ENCODE measurements at places on chromosomes 5 and 9.

GRCh38 chr9:135928074-135928730 lies 20.9 kb upstream of the CAMSAP1 start:
- no peak for DNase-seq

DNA sequence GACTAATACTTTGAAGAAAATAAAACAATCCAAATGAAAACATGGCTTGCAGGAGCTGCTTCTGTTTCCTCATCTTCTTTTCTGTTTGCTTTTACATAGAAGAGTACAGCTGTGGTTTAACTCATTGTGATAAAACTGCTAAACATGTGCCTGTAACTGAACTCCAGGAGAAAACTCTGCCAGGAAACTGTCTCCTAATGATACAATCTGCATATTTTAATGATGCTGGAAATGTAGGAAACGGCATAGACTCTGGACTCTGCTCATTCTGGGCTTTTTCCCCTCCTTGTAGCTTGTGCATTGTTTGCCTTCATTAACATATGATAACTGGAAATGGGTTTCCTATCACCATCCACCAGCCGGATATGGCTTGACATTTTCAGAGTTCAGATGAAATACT lies 813.3 kb upstream of the WWC1 start:
- no peak for DNase-seq

DNA sequence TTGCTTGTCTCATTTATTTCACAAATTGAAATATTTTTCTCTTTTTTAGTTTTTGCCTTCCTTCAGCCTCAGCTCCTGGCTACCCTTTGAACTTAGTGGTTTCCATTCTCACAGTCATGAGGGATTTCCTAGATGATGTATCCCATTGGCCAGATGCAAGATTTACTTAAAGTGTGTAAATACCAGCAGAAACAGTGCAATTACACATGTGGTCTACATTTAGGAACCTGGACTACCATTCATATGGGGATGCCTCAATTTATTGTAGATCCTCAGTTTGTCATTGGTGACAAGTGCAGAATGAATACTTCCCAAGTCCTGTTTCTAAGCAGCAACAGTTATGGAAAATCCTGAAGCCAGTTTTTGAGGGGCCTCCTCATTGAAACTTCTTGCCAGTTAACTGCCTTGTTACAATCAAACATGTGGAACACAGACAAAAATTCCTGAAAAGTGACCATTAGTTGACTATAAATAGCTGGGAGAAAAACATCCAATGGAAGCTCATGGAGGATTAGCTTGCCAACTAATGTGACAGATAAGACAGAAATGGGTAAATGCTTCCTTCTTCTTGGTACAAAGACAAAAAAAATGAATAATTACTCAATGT lies 113.6 kb upstream of the FER start:
- DNase-seq = no peak

DNA sequence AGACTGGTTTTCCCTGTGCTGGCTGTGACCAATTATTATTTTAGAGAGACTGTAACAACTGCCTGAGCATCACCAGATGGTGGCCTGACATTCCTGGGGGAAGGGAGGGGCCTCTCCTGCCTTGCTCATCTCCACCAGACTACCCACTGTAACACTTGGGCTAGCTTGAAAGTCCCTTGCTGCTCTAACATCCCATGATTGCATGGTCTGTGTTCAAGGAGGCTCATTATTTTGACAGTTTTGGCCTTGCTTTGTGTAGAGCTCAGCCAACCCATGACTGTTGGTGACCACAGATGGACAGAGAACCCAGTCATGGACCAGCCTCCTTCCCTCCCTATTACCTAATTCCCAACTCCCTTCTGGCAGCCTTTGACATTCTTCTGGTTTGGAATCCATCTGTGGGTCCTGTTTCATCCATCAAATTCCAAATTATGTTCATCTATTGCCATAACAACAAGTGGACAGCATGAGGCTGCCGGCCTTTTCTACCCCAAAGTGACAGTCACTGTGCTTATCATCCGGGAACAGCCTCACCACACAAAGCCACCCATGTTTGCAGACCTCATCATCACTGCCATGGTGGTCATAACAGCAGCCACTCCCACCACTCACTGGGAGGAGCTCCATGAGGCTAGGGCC lies 49.0 kb upstream of the ICE1 start:
- no peak for DNase-seq

DNA sequence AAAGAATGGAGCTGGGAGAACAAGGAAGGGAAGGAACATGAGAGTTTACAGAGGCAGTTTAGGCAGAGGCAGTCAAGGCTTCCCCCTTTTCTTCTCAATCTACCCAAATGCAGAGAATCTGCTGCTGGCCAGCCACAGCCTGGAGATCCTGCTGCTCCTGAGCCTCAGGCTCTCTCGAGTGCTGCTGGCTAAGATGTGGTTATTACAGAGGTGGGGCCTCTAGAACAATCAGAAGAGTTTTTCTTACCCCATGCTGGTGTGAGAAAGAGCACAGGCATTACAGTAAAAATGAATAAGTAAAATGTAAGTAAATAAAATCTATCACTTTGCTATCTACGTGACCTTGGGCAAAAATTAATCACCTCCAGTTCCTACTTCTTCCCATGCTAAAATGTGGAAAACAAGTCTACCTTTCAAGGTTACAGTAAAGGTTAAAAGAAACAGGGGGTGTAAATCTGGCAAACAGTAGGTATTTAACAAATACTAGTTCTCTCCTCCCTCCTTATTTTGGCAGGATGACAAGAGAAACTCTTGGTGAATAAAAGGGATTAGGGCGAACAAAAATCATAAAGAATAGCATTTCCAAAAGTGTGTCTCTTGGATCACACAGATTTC lies 31.1 kb downstream of the FBXW11 start:
- DNase-seq = no peak

GRCh38 chr5:34053133-34053532 lies 10.1 kb upstream of the C1QTNF3 start:
- DNase-seq = peak; percentile 70

DNA sequence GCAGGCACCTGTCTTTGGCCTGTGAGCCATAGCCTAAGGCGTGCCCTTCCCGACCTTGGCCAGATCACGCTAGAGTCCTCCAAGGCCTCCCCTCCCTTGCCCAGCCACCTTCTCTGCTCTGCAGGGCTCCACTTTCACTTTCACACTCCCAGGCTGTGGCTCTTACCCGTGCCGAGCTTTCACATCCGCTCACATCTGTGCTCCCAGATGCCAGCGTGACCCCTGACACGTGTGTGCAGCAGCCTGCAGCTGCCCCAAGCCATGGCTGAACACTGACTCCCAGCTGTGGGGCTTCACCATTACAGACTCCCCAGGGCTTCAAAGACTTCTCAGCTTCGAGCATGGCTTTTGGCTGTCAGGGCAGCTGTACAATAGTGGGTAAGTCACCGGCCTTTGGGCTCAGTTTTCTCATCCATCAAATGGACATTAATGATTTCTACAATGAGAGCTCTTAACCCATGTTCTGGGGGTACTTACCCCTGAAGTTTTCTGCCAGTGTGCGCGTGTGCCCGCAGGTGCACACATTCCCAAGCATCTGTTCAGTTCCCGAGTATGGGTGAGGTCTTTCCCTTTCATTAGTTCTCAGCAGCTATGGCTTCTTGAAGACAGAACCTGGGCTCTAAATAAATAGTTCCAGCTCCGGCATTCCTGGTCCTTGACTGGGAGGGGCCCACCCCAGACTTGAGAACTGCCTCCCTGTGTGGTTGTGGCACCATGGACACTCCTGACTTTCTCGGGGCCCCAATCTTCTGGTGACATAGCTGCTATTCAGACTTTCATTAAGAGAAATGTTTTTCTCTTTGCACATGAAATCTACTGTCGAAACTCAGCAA lies 118.6 kb downstream of the RGS3 start:
- no peak for DNase-seq

Measured in left hindlimb (tissue), 1 donor.